ENCODE measurements at places on chromosomes 13 and 19. TPM values are rescaled to one million over a fixed set of nuclear protein-coding genes. Genes with fewer than 3 reads are reported as not detected.
A peak's percentile ranks its signal among the peaks of the same experiment; 100 is the strongest.

- DNase-seq: no peak
These were observed 1214.0 kb upstream of the PCDH20 start for GRCh38 chr13:62629618-62630017.

Gene CD33
- polyA plus RNA-seq: 1.6 TPM

Gene SYCN
- not detected for polyA plus RNA-seq

DNA sequence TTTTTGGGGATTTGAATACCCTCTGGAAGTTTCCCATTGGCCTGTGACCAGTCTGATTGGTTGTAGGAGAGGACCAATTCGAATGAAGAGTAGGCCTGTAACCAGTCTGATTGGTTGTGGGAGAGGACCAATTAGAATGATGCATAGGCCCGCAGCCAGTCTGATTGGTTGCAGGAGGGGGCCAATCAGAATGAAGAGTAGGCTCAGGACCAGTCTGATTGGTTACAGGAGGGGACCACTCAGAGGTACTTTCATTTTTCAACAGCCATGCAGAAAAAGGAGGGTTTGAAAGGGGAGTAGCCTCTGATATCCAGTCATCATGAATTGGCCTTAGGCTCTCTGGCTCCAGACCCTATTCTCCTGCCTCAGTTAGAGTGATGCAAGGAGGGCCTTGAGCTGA is 30.4 kb upstream of the SLC1A5 start:
- DNase-seq: no peak

Gene THOP1
- 42.8 TPM for polyA plus RNA-seq

GRCh38 chr13:107361666-107362065 is 793.7 kb upstream of the ARGLU1 start:
- no peak for DNase-seq

Gene LILRB1
- 0.93 TPM for polyA plus RNA-seq

DNA sequence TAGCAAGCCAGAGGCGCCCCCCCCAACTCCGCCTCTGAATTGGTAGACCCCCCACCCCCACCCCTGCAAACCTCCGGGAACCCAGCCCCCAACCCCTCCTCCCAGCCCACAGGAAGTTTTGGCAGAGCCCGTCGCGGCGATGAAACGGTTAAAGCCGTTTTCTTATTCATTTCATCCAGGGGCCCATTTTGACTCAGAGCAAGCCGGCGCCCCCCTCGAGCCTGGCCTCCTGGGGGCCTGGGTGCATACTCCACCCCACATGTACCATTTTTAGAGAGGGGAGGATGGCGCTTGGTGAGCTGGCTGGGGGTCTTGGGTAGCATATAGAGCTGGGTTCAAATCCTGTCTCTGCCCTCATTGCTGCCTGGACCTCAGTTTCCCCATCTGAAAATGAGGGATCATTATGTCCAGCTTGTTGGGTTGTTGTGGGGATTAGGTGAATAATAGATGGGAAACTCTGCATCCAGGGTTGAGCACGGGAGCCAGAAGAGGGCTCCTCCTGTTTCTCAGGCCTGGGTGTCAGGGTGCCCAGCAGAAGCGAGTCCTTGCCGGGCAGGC is 7.9 kb upstream of the JUNB start:
- no peak for DNase-seq

GRCh38 chr19:58387338-58388174 is 487 bp downstream of the RPS5 start:
- DNase-seq: no peak

DNA sequence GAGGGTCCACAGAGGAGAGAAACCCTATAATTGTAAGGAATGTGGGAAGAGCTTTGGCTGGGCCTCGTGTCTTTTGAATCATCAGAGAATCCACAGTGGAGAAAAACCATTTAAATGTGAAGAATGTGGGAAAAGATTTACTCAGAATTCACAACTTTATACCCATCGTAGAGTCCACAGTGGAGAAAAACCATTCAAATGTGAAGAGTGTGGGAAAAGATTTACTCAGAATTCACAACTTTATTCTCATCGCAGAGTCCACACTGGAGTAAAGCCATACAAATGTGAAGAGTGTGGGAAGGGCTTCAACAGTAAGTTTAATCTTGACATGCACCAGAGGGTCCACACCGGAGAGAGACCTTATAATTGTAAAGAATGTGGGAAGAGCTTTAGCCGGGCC is 9.4 kb upstream of the ZNF234 start:
- no peak for DNase-seq

DNA sequence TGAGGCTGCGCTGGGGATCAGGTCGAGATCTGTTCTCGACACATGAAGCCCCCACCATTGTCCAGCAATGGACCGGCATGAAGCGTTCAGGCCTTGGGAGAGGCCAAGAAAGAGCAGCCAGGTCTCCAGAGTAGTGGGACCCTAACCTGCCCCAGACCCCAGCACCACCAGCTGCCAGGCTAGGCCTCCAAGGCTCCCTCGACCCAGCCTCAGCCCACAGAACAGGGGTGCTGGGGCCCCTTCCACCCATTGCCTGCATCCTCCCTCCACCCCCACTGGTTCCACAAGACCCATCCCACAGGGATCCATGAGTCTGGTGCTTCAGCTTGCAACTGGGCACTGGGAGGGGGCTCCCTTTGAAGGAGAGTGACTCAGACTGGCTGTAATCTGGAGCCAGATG is 120.3 kb downstream of the TUBA3C start:
- no peak for DNase-seq

- no peak for DNase-seq
These were observed 55.7 kb downstream of the DACH1 start for GRCh38 chr13:71811344-71811743.

Gene GARIN5A
- 7.7 TPM for polyA plus RNA-seq

DNA sequence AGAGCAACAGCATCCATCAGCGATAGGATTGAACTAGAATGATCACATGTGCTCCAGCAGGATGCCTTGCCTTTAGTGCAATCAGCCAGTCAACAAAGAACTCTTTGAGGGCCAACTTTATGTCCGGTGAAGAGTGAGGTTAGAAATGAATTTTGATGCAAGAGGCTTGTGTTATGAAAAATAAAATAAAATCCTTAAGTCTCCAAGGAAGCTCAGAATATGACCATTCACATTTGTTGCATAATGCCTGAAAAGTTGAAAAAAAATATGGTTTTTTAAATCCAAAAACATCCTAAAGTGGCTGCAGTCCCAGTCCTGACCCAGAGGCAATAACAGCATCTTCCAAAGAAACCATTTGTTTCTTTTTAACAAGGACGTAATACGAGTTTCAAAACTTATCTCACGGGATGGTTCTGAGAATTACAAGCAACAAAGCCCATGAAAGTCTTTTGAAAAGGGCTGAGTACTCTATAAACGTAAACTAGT is 61.3 kb downstream of the DCLK1 start:
- DNase-seq: no peak

GRCh38 chr13:77386046-77386445 is 59.2 kb upstream of the MYCBP2 start:
- DNase-seq: no peak

DNA sequence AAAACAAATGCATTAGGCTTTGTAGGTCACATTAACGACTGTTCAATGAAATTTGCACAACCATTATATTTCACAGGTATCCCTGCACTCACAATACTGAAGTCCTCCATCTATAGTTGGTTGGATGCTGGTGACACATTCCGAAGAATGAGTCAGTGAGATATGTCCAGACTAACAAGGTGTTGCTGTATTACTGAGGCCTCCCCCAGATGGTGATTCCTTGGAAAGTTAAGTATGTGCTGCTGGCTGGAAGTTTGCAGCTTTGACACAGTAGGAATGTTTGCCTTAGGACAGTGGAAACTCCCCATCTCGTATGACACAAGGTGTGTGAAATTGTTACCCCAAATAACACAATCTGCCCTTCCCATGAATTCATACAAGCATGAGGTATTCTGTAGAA is 46.6 kb downstream of the FGF14 start:
- DNase-seq: no peak

Gene TJP3
- 11.3 TPM for polyA plus RNA-seq

DNA sequence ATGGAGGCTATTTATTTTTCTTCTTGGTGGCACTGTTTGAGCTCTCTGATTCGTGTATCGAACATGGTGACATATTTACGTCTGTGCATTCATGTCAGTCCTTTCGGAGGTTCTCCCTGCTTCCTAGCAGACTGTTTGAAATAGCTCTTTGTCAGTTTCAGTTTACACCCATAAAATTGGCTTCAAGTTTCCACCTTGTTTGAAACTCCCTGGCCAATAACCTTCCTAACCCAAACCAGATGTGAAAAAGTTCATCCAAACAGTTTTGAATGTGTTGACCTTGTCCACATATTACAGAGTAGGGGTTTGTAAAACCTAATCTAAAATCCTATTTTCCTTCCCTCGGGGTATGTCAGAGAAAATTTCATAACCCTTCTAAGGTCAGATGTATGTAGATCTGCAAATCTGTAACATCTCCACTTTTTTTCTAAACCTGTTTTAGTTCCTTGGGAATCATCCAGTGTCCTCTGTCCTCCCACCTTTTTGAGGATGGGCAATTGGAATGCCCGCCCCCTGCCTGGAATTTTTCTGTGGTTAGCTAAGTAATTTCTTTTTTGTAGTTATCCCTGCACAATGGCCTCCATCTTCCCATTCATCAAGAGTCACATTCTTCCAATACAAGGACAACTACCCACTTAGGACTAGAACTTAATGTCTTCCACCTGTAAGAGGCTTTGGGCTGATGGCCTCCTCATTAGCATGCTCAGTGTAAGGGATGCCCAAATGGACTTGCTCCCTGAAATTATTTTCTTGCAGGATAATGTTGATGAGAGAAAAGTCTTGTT is 499.8 kb downstream of the GPC6 start:
- no peak for DNase-seq

- DNase-seq: peak; percentile 7
These were observed 379.2 kb upstream of the MIR17HG start for GRCh38 chr13:90968166-90968904.

DNA sequence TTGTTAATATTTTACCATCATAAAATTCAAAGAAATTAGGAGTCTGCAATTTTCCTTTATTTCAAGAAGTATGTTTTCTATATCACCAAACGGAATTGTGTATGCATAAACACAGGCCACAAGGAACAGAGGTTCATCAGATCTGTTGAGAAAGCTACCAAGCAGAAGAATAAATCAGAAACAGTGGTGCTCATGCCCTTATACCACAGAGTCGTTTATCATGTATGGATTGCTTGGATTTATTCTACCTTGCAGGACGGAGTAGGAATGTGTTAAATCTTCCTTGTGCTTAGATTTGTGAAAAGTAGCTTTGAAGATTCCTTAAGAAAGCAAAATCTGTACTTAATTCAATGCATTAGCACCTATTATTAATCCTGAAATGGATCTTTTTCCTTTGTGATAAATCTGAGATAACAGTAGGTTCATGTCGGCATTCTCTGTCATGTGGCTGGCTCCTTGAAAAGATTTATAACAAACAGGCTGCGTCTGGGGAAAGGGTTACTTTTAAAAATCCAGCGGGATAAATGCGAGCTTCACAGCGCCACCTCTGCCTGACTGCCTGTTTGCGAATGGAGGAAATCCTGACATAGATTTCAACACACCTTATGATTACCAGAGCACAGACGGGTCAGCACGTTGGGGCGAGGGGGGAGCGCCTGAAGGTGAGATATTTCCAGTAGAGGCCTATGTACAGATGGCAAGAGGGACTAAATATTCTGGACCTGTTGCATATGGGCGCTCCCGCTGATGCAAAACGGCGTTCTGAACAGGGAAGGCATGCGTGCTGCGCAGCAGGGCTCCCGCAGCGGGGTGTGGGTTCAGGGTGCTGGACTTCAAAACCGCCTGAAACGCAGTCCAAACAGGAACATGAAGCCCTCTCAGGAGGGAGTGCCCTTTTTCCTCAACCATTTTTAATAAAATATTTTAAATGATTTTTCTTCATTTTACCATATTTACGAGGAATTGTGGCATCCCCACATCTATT is 445.5 kb upstream of the SGCG start:
- no peak for DNase-seq

Gene FREM2
- 48.7 TPM for polyA plus RNA-seq

DNA sequence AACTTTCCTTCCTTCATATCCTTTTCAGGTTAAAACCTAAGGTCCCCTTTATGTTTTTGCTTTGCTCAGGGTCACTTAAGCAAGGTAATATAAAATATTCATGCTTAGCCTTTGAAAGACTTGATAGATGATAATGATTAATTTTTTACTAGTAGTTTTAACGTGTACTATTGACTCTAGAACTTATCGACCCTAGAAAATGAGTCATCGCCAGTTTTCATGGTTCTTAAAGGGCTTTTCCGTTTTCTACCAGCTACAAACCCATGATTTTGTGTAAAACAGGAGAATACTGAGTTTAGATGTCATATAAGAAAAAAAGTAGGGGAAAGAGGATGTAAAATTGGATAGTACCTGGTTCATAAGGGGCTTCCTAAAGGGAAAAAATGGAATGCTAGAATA is 75.7 kb downstream of the DHRS12 start:
- DNase-seq: no peak

- no peak for DNase-seq
These were observed 3.7 kb downstream of the MARCHF2 start for GRCh38 chr19:8416796-8417195.

GRCh38 chr19:12774588-12775555 is at the start of gene HOOK2:
Gene HOOK2, minus strand, starts transcription at chr19:12775552. Its CDS starts 103 bp downstream, at chr19:12775449.
- DNase-seq: no peak

- DNase-seq: no peak
These were observed 483.6 kb downstream of the KLF5 start for GRCh38 chr13:73542446-73542845.

- DNase-seq: no peak
These were observed 23.3 kb upstream of the GGACT start for GRCh38 chr13:100611678-100612492.

Gene CLEC4M
- 2.9 TPM for polyA plus RNA-seq

Gene KASH5
- polyA plus RNA-seq: 0.21 TPM

DNA sequence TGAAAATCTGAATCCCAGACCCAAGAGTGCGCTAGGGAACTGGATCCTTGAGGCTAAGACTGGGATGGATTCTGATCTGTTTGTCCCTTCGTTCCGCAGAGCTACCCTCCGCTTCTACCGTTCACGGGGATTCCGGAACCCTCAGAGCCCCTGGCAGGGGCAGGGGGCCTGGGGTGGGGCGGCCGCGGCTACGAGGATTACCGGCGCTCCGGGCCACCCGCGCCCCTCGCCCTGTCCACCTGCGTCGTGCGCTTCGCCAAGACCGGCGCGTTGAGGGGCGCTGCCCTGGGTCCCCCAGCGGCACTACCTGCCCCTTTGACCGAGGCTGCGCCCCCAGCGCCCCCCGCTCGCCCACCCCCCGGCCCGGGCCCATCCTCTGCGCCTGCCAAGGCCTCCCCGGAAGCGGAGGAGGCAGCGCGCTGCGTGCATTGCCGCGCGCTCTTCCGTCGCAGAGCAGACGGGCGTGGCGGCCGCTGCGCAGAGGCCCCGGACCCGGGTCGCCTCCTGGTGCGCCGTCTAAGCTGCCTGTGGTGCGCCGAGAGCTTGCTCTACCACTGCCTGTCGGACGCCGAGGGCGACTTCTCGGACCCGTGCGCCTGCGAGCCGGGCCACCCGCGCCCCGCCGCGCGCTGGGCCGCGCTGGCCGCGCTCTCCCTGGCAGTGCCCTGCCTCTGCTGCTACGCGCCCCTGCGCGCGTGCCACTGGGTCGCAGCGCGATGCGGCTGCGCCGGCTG is 7.1 kb downstream of the SPRED3 start:
- DNase-seq: no peak

Gene THSD8
- 5.6 TPM for polyA plus RNA-seq

GRCh38 chr19:50799547-50799851 is 9.3 kb downstream of the ACP4 start:
- no peak for DNase-seq

Gene ISYNA1
- polyA plus RNA-seq: 110 TPM

Gene FAM216B
- not detected for polyA plus RNA-seq

Measured in right renal pelvis (tissue), 4 donors.